GM12892 (cell line): ENCODE measurements at places on chromosomes 1 and 21.

- DNase-seq: no peak
Observed at GRCh38 chr1:202168861-202169260, 8.5 kb upstream of the PTPN7 start.

GRCh38 chr1:203703586-203703985 lies 61.4 kb upstream of the LAX1 start:
- DNase-seq: no peak

DNA sequence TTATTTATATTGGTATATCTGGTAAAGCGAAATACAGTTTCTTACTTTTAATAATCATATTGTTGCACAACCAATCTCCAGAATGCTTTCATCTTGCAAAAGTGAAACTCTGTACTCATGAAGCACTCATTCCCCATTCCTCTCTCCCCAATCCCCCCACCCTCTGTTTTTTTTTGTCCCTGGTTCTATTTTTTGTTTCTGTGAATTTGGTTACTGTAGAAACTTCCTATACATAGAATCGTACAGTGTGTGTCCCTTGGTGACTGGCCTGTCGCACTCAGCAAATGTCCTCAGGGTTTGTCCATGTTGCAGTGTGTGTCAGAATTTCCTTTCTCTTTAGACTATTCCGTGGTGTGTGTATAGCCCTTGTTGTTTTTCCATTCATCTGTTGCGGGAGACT lies 7.9 kb upstream of the NLRP3 start:
- DNase-seq: no peak

GRCh38 chr1:117077267-117077666 lies 17.1 kb downstream of the TTF2 start:
- no peak for DNase-seq

DNA sequence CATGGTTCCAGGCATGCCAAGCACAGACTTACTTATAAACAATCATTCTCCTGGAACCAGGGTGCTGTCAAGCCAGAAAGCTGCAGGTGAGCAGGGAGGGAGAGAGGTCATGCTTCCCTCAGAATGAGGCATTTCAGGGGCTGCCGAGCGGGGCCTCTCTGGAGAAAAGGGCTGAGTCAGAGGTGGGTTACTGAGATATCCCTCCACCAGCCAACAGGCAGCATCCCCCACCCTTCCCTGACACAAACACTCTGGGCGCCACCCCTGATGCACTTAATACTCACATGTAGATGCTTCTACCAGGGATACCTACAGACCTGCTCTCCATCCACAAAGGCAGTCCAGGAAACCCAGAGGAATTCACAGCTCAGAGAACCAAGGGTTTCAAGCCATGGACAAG lies 13.1 kb downstream of the STK40 start:
- DNase-seq: no peak

- DNase-seq: no peak
Observed at GRCh38 chr1:75632350-75632949, 21.5 kb upstream of the SLC44A5 start.

- DNase-seq: no peak
Observed at GRCh38 chr1:29113413-29114117, 10.1 kb downstream of the TMEM200B start.

- DNase-seq: no peak
Observed at GRCh38 chr1:43315481-43315880, 14.7 kb downstream of the TIE1 start.

DNA sequence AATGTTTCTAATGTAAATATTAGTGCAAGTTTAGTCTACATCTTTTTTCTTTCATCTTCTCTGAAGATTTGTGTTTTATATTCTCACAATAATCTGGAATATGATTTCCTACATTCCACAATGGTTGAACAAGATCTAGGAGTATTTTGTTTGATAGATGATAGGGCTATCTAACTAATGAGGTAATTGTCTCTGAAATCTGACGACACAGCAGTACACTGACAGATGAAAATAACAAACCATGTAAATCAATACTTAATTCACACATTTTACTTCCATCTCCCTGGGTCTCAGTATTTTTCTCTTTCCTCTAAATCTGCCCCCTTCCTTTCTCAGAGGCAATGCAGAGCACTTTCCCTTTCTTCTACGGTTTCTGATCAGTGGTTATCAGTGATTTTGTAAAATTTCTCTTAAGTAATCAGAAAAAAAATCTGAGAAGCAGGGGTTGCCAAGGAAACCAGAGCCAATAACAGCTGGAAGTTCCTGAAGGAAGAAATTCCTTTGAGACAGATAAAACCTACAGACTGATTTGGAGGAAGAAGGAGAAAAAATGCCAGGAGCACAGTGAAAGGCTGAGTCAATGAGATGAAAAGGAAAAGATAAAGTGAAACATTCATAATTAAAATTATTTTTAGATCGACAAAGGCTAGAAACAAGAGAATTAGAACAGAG lies 7.3 kb upstream of the ANKRD13C start:
- DNase-seq: no peak

DNA sequence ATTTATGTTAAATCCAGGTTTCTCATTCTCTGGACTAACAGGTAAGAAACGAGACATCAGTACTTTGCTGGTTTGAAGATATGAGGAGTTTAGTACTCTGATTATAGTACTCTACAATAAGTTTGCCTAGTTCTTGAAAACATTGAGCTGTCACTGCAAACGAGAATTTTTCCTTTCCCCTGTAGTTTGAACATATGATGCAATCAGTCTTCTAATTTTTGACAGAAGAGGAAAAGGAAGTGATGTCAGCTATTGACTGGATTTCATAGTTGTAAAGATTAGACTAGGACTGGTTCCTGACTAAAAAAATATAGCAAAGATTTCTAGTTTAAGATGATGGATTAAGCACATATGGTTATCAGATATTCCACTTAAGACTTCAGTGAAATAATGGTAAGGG lies 461.9 kb downstream of the LRRIQ3 start:
- DNase-seq: no peak

DNA sequence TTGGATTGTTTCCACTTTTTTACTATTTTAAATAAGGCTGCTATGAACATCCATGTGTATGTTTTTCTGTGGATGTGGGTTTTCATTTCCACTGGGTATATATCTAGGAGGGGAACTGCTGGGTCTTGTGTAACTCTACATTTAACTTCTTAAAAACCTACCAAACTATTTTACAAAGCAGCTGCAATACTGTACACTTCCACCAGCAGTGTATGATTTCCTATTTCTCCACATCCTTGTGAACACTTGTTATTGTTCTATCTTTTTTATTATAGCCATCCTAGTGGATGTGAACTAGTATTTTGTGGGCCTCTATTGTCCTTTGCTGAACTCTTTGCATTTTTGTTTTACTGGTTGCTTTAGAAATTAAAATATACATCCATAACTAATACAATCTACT lies 33.4 kb downstream of the DIPK1A start:
- no peak for DNase-seq

- no peak for DNase-seq
Observed at GRCh38 chr1:66275083-66275482, 258.9 kb upstream of the SGIP1 start.

- DNase-seq: no peak
Observed at GRCh38 chr1:213727853-213728592, 259.8 kb upstream of the PROX1 start.

GRCh38 chr1:158011714-158012113 lies 18.3 kb downstream of the KIRREL1 start:
- no peak for DNase-seq

- no peak for DNase-seq
Observed at GRCh38 chr1:167913895-167914496, at the start of gene ADCY10. Gene ADCY10 (minus strand): TSS chr1:167914134. CDS start chr1:167905140, 8,994 bp downstream.

GRCh38 chr1:218424502-218424901 lies 79.4 kb downstream of the TGFB2 start:
- DNase-seq: no peak

DNA sequence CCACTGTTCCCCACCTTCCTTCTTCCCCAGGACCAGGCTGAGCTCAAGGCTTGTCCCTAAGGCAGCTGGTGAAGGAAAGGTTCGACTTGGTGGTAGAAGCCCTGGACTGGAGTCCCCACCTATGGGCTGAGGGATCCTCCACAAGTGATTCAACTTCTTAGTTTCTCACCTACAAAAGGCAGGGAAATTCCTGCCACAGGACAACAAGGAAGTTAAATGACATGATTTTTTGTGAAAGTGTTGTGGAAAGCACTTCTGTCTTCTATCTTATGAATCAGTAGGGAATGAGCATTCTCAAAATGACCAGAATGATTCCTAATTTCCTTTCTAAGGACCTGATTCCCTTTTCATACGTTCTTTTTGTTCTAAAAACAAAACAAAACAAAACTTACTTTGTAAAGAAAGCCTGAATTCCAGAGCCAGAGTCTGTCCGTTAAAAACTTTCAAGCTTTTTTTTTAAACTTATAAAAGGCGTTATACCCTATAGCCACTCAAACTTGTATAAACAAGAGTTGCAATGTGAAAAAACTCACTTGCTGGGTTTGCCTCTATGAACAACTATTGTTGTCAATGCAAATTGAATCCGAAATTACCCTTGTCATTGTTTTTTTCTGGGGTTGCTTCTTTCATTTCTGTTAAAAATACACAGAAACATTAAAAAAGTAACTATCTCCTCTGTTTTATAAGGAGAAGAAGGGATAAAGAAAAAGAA lies 12.2 kb downstream of the KCNJ15 start:
- DNase-seq: no peak

GRCh38 chr1:186849271-186849671 lies 20.5 kb downstream of the PLA2G4A start:
- DNase-seq: no peak

- DNase-seq: no peak
Observed at GRCh38 chr1:3024588-3024987, 3.3 kb downstream of the ACTRT2 start.

DNA sequence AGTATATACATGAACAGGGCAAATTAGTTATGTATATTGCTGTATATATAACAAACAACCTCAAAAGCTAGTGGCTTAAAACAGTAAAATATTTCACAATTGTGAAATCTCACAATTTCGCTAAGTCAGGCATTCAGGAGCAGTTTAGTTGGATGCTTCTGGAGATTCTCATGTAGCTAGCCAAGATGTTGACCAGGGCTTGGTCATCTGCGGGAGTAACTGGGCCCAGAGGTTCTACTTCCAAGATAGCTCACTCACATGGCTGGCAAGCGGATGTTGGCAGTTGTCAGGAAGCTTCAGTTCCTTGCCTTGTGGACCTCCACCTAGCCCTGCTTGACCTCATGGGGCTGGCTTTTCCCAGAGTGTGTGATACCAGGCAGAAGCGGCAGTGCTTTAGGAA lies 95.6 kb downstream of the TTC3 start:
- DNase-seq: no peak

DNA sequence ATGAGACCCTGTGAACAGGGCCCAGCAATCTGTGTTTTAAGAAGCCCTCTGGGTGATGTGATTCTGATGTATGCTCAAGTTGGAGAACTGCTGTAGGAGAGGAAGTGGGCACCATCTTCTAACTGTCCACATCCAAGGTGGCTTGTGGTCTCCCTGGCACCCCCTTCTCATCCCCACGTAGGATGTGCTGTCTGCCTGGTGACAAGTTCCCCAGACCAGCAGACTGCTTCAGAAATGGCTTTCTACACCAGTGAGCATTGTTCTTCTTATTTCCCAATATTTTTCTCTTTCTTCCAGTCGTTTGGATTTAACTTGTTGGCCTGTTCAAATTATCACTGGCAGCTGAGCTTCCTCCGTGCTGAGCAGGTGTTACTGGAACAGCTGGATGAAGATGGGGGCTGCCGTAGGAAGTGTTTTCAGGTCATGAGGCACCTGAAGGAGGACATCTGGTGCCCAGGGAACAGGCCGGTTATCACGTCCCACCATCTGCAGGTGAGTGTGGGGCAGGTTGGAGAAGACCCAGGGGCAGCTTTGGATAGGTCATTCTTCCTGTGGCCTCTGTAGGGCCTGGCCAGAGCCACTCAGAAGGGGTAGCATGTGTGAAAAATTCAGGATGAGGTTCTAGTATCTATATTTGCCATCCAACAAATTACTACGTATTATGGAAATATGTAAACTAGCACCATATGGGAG lies 16.8 kb downstream of the MAB21L3 start:
- DNase-seq: no peak

DNA sequence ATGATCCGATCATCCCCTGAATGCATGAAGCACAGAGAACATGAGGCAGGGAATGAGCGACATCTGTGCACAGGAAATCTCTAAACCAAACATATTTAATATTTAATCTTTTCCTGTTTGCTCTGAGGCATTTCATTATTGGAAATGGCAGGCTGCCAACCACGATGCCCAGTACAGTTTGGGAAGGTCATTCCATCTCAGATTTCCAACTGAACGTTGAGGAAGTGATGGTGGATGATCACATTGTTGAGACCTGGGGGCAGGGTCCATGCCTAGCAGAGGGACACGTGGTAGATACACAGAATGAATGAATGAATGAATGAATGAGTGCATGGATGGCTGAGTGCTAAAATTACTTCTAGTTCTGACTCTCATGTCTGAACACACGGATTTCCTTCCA lies 15.9 kb upstream of the FASLG start:
- no peak for DNase-seq

DNA sequence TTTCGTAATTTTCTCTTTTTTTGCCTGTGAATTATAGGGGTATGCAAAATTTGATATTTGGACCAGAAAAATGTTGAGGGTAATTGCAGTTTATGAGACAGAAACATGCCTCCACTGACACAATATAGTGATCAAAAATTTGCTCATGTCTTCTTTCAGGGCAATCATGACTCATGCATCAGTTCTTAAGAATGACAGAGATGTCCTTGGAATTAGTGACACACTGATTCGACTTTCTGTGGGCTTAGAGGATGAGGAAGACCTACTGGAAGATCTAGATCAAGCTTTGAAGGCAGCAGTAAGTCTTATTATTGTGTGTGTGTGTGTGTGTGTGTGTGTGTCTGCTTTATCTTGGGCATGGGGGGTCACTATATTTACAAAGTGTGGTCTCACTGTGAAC lies 27.5 kb downstream of the CTH start:
- no peak for DNase-seq

DNA sequence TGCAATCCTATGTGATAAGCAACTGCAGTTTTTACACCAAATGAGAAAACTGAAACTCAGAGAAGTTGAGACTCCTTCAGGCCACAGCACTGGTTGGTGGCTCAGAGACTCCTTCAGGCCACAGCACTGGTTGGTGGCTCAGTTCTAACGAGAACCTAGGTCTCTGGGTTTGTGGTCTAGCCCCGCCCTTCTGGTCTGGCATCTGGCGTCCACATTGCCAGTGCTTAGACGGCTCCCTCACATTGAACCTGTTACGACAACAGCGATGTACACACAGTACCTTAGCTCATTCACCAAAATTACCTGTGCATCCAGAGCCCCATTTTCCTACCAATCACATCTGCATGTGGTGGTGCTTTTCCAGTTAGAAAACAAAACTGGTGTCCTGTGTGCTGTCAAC lies 66.1 kb downstream of the NID1 start:
- DNase-seq: no peak

DNA sequence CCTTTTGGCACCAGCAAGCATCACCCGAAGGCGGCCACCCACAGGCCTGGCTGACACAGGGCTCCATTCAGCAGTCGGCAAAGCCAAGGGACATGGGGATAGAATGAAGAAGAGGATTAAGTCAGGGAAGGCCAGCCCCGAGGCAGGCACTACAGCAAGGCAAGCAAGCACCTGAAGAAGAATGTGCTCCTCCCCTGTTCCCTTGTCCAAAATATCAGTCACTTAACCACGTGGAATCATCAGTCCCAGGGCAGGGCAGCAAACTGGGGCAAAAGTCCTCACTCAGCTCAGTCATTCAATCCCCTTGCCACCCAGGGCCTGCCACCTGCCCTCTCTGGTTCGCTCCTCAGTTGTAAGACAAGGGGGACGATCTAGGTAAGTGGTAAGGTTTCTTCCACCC lies 9.3 kb downstream of the KANK4 start:
- no peak for DNase-seq

- DNase-seq: no peak
Observed at GRCh38 chr1:34858901-34859445, 576 bp downstream of the SMIM12 start.

GRCh38 chr1:233904633-233905415 lies at the start of gene SLC35F3:
Gene SLC35F3 (plus strand): TSS chr1:233904676.
- DNase-seq: no peak
